ENCODE measurements at places on chromosomes 5 and 9. TPM values are rescaled to one million over a fixed set of nuclear protein-coding genes. Genes with fewer than 3 reads are reported as not detected.
A peak's percentile ranks its signal among the peaks of the same experiment; 100 is the strongest.

DNA sequence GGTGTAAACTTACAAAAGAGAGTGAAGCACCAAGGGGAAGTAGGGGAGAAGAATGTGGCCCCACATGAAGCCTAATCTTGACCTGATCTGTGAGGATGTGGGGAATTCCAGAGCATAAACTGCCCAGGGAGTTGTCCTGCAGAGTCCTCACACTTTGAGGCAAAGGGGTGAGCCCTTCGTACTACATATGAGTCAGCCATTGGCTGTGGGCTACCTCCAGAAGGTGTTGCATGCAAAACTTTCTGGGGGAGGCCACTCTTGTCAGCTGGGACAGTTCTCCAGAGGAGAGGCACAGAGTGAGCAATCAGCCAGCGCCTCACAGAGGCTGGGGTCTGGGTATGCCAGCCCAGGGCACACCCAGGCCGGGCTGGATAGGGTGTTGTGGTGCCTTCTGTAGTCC is 98.1 kb upstream of the NMUR2 start:
- no peak for DNase-seq
- H3K4me3 ChIP-seq, result no peak overlapping the region
- no peaks in the 10 kb centered on the region for H3K4me1 ChIP-seq
- no peak overlapping the region for H3K27ac ChIP-seq

DNA sequence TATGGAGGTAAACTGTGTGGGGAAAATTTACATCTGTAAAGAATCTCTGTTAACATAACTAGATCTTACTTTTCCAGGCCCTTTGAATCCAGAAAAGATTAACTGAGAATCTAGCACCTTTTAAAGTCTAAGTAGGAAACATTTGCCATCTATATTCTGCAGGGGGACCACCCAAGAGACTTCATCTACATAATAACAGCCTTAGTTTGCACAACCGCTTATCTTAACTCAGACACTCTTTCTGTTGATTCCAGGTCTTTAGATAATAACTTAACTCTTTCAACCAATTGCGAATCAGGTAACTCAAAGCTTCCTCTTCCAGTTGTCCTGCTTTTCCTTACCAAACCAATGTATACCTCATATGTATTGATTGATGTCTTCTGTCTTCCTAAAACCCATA is 53.4 kb downstream of the GDNF start:
- H3K4me1 ChIP-seq, result no peaks in the 10 kb centered on the region
- H3K27ac ChIP-seq, result no peak overlapping the region
- H3K4me3 ChIP-seq, result no peak overlapping the region
- no peaks in the 10 kb centered on the region for H3K27me3 ChIP-seq

- H3K27ac ChIP-seq, result no peak overlapping the region
- no peaks in the 10 kb centered on the region for H3K27me3 ChIP-seq
- H3K4me1 ChIP-seq, result peaks cover 35% of the 10 kb centered on the region
- H3K4me3 ChIP-seq, result no peak overlapping the region
- no peaks in the 10 kb centered on the region for H3K36me3 ChIP-seq
- no peak for DNase-seq
Observed at GRCh38 chr5:127957183-127957582, 126.4 kb upstream of the SLC12A2 start.

- no peak overlapping the region for H3K27ac ChIP-seq
- H3K27me3 ChIP-seq, result no peaks in the 10 kb centered on the region
- no peaks in the 10 kb centered on the region for H3K36me3 ChIP-seq
- H3K4me3 ChIP-seq, result no peak overlapping the region
- no peaks in the 10 kb centered on the region for H3K4me1 ChIP-seq
Observed at GRCh38 chr9:112861155-112861554, 29.5 kb downstream of the SLC46A2 start.

DNA sequence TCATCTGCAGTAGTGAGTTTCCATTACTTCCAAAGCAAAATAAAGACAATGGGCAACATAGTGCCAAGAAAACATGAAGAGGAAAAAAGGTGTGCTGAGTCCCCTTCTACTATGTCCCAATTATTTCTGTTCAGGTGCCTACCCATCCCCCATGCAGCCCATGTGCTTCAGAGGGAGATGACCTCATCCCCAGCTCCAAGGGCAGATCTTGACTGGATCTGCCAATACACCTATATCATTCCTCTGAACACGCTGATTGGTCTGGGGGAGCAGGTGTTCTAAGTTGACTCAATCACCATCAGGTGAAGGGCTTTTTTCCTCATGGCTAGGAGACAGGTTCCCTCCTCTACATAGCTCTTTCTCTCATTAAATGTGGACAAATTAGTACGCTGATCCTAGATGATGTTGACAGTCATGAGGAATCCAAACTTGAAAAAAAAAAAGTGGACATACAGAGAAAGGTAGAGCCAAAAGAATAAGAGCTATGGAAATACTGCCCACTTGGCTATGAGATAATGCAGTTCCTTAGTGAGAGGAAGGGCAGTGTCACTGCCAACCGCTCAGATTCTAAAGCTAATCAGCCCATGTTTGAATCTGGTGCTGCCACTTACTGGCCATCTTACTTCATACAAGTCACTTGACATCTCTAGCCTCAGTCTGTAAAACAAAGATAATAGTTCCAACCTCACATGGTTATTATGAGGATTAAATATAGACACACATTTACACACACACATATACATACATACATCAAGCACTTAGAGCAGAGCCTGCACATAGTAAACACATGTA is 23.1 kb downstream of the PRELID2 start:
- peak; percentile 27 for DNase-seq
- no peaks in the 10 kb centered on the region for H3K4me1 ChIP-seq
- H3K27me3 ChIP-seq, result no peaks in the 10 kb centered on the region

GRCh38 chr5:139658501-139658927 is 10.4 kb downstream of the CXXC5 start:
- peak overlapping the region; percentile 96 for H3K27ac ChIP-seq
- H3K4me3 ChIP-seq, result peak overlapping the region; percentile 35
- no peak for DNase-seq
- H3K4me1 ChIP-seq, result peaks cover 86% of the 10 kb centered on the region
- H3K27me3 ChIP-seq, result no peaks in the 10 kb centered on the region

DNA sequence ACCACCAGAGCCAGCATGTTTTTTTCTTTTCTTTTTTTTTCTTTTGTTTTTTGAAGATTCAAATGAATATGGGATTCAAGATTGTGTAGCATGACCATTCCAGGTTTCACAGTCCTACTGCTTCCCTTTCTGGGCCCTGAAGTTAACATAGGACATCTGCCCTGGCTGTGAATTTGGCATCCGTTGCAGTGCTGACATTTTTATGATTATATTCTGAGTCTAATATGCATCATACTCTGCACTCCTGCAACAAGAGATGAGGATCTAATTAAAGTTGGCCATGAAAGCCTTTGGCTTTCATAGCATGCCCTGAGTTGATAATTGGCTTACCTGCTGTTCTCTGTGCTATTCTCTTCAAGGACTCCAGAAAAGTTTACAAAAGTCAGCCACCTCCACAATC is 29.8 kb downstream of the C5orf22 start:
- no peak overlapping the region for H3K4me3 ChIP-seq
- DNase-seq, result no peak
- no peak overlapping the region for H3K27ac ChIP-seq
- H3K36me3 ChIP-seq, result no peaks in the 10 kb centered on the region
- H3K4me1 ChIP-seq, result no peaks in the 10 kb centered on the region
- H3K27me3 ChIP-seq, result no peaks in the 10 kb centered on the region

DNA sequence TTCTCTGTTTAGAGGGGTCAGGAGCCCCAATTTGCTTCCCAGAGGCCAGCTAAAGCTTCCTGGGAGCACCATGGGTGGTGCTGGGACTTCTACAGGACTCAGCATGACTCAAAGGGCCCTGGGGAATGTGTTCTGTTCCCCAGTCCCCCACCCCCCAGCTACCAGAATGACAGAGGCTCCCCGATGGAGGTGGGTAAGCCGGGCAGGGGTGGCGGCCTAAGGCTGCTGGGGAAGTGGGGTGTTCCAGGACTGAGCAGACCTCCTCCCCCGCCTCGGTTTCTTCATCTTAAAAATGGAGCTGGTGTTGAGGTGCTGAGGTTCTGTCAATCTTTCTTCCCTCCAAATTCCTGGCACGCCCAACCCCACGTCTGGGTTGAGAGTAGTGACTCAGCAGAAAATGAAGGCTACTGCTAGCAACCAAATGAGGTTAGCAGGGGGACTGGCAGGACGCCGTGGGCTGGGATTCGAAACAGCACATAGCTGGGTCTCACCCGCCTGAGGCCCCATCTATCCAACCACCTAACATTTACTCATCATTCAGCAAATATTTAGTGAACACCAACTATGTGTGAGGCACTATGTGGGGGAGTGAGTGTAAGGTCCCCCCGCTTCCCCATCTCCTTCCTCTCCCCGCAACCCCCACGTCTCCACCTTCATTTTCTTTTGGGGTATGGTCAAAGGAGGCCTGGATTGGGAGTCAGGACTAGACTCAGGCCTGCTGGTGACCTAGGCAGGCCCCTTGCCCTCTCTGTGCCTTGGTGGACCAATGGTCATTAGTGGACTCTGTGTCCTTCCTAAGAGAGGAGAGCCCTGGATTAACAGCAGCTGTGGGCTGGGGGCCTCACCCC is 50.2 kb downstream of the C9orf50 start:
- H3K27ac ChIP-seq, result no peak overlapping the region
- no peak overlapping the region for H3K4me3 ChIP-seq
- peaks cover 17% of the 10 kb centered on the region for H3K4me1 ChIP-seq
- H3K27me3 ChIP-seq, result no peaks in the 10 kb centered on the region
- no peaks in the 10 kb centered on the region for H3K36me3 ChIP-seq
- no peak for DNase-seq

DNA sequence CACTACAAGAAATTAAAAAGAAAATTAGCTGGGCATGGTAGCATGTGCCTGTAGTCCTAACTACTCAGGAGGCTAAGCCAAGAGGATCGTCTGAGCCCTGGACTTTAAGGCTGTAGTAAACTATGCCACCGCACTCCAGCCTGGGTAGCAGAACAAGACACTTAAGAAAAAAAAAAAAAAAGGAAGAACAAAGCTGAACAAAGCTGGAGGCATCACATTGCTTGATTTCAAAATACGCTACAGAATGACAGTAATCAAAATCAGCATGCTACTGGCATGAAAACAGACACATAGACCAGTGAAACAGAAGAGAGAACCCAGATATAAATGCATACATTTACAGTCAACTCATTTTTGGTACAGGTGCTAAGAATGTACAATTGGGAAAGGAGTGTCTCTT is 14.5 kb upstream of the OTULIN start:
- no peaks in the 10 kb centered on the region for H3K4me1 ChIP-seq
- H3K27ac ChIP-seq, result no peak overlapping the region
- H3K36me3 ChIP-seq, result no peaks in the 10 kb centered on the region
- DNase-seq, result no peak
- no peak overlapping the region for H3K4me3 ChIP-seq

GRCh38 chr5:95922798-95923197 is 38.9 kb downstream of the ELL2 start:
- no peak overlapping the region for H3K27ac ChIP-seq
- no peaks in the 10 kb centered on the region for H3K36me3 ChIP-seq
- H3K4me1 ChIP-seq, result peaks cover 35% of the 10 kb centered on the region
- DNase-seq, result no peak

GRCh38 chr5:163874431-163874830 is 369.0 kb downstream of the MAT2B start:
- H3K36me3 ChIP-seq, result no peaks in the 10 kb centered on the region
- DNase-seq, result no peak
- H3K4me1 ChIP-seq, result no peaks in the 10 kb centered on the region
- H3K4me3 ChIP-seq, result no peak overlapping the region

GRCh38 chr5:94326586-94326985 is 291.8 kb downstream of the KIAA0825 start:
- H3K4me3 ChIP-seq, result no peak overlapping the region
- H3K27me3 ChIP-seq, result no peaks in the 10 kb centered on the region

GRCh38 chr9:93127395-93127911 is 6.6 kb downstream of the NINJ1 start:
- peak overlapping the region; percentile 11 for H3K27ac ChIP-seq
- DNase-seq, result peak; percentile 53
- no peak overlapping the region for H3K4me3 ChIP-seq
- H3K4me1 ChIP-seq, result peaks cover 6% of the 10 kb centered on the region

Gene RANBP17
- 10.6 TPM for total RNA-seq

GRCh38 chr5:37757980-37758582 is 81.8 kb downstream of the GDNF start:
- no peak overlapping the region for H3K4me3 ChIP-seq
- H3K4me1 ChIP-seq, result no peaks in the 10 kb centered on the region
- H3K27ac ChIP-seq, result no peak overlapping the region
- DNase-seq, result no peak

DNA sequence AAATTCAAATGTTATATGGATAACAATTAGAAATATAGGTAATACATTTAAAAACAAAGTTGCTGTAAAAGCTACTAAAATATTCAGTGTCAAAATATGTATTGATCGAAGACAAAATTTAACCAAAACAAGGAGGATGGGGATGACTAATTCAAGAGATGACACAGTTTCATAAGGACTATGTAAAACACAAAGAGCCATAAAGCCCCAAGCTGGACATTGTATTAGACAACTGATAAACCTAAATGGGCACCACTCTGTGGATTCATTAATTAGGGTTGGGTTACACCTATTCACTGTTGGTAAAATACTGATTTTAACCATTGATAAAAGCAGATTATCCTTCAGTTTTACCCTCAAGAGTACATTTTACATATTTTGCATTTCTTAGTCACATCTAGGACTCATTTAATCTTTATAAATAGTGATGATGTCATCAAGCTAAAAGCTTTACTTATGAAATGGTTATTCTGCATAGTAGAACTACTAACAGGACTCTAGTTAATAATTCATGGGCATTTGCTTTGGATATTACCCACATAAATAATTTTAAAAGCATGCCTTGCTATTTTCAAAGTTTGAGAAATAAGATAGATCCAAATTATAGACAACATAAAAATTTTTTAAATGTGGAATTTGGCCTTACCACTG is 13.7 kb downstream of the TUT7 start:
- no peak overlapping the region for H3K27ac ChIP-seq
- DNase-seq, result no peak
- H3K4me3 ChIP-seq, result no peak overlapping the region
- no peaks in the 10 kb centered on the region for H3K4me1 ChIP-seq
- H3K27me3 ChIP-seq, result no peaks in the 10 kb centered on the region
- peaks cover 21% of the 10 kb centered on the region for H3K36me3 ChIP-seq

- DNase-seq, result no peak
- H3K4me1 ChIP-seq, result peaks cover 3% of the 10 kb centered on the region
- no peak overlapping the region for H3K4me3 ChIP-seq
- no peaks in the 10 kb centered on the region for H3K27me3 ChIP-seq
- H3K27ac ChIP-seq, result no peak overlapping the region
Observed at GRCh38 chr5:143340891-143341685, 62.4 kb downstream of the NR3C1 start.

GRCh38 chr5:133219296-133219695 is 167.5 kb downstream of the HSPA4 start:
- H3K27me3 ChIP-seq, result no peaks in the 10 kb centered on the region
- H3K4me3 ChIP-seq, result no peak overlapping the region
- DNase-seq, result no peak
- no peak overlapping the region for H3K27ac ChIP-seq
- H3K36me3 ChIP-seq, result no peaks in the 10 kb centered on the region

- no peak overlapping the region for H3K27ac ChIP-seq
- no peaks in the 10 kb centered on the region for H3K4me1 ChIP-seq
- no peaks in the 10 kb centered on the region for H3K36me3 ChIP-seq
- H3K4me3 ChIP-seq, result no peak overlapping the region
- no peak for DNase-seq
Observed at GRCh38 chr9:134014946-134015345, 10.3 kb upstream of the BRD3OS start.

GRCh38 chr5:144329681-144330080 is 159.0 kb downstream of the KCTD16 start:
- no peak overlapping the region for H3K27ac ChIP-seq
- no peaks in the 10 kb centered on the region for H3K36me3 ChIP-seq
- no peaks in the 10 kb centered on the region for H3K27me3 ChIP-seq
- H3K4me1 ChIP-seq, result peaks cover 21% of the 10 kb centered on the region
- DNase-seq, result no peak

- no peaks in the 10 kb centered on the region for H3K27me3 ChIP-seq
- no peak for DNase-seq
- no peak overlapping the region for H3K4me3 ChIP-seq
- H3K36me3 ChIP-seq, result no peaks in the 10 kb centered on the region
- H3K4me1 ChIP-seq, result no peaks in the 10 kb centered on the region
Observed at GRCh38 chr9:83669067-83669466, 38.7 kb downstream of the UBQLN1 start.
